ENCODE measurements at places on chromosomes 3 and 15.
A peak's percentile ranks its signal among the peaks of the same experiment; 100 is the strongest.

DNA sequence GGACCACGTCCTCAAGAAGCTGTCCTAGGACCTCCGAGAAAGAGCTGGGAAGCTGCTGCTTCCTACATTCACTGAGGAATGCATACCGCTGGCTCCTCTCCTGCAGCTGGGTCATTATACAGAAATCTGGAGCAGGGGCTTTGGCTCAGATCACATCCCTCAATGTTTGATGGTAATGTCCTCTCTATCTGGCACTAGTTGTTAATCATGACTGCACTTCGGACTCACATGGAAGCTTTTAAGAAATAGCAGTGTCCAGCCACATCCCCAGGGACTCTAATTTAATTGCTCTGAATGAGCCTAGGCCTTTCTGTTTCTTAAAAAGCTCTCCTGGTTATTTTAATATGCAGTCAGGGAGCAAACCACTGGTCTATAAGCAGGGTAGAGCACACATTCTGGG is 25.7 kb upstream of the MYRIP start:
- no peak for DNase-seq

DNA sequence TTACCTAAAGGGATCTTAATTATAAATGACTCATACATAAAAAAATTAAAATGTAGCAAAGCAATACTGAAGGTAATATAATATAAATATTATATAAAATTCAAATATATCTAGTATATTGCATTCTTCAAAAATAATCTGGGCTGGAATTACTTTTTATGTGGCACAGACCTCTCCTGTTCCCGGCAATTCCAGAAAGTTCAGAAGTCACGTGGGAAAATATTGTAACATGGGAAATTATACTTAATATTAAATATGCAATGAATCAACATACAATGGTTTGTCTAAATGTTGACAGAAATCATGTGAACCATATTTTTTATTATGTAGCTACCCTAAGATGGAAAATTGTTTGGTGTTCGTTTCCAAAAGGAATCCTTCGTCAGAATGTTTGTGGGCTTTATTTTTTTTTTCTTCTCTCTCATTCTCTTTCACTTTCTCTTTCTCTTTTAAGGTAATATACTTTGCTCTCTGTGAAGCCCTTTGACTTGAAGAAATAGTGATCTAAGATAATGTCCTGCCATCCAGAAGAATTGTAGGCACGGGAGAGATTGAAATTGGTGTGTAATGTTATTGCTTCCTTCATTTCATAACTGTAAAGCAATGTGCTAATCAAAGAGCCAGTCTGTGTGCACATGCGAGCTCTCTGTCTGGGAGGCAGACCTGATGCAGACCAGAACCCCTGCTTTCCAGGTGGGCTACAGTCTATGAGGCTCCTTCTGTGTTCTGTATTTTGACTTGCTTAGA is 559.4 kb downstream of the NR2F2 start:
- DNase-seq: no peak

DNA sequence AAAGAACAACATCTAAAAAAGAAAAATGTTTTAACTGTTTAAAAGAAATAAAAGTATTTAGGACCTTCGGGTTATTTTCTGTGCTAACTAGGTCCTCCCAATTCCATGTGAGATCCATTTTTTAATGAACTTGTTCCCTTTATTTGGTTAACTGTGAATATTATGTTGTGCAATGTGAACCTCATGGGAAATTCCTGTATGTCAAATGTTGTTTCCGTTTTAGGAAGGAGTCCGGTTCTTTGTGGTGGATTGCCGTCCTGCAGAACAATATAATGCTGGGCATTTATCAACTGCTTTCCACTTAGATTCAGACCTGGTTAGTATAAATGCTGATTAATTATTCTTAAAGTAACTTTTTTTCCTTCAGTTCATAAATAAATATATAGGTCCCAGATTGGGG is 35.5 kb upstream of the NIT2 start:
- no peak for DNase-seq

- no peak for DNase-seq
These were observed 56.1 kb upstream of the MCF2L2 start for GRCh38 chr3:183484431-183485075.

GRCh38 chr3:113953677-113954076 is 5.9 kb downstream of the ZDHHC23 start:
- DNase-seq: no peak

- no peak for DNase-seq
These were observed 5.0 kb downstream of the ELL3 start for GRCh38 chr15:43771816-43772215.

DNA sequence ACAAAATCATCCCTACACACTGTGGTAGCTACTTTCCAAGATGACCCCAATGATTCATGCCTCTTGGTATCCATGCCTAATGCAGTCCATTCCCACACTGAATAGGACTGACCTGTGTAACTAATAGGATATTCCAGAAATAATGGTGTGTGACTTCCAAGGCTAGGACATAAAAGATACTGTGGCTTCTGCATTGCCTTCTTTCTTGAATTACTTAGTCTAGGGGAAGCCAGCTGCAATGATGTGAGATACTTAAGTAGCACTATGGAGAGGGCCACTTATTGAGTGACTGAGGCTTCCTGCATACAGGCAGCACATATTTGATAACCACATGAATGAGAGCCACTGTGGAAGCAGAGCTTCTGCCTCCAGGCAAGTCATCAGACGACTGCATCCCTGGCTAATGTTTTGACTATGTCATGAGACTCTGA is 50.1 kb downstream of the NR1I2 start:
- peak; percentile 84 for DNase-seq

- DNase-seq: no peak
These were observed 317.8 kb upstream of the C2CD4B start for GRCh38 chr15:62482785-62483429.

DNA sequence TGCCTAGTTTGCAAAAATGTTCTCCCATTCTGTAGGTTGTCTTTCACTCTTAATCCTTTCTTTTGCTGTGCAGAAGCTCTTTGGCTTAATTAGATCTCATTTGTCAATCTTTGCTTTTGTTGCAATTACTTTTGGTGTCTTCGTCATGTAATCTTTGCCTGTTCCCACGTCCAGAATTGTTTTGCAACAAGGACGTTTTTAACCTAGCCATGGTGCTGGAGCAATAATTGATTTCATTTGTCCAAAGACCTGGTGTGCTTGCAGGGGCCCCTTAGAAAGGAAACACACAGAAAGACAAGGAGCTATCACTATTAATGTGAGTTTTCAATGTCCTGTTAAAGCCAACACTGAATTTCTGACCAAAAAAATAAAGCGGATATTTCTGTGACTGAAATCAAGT is 89.1 kb upstream of the GALNT15 start:
- no peak for DNase-seq

GRCh38 chr15:74540161-74540760 is 759 bp upstream of the ARID3B start:
- no peak for DNase-seq

GRCh38 chr3:176839901-176840300 is 357.4 kb downstream of the TBL1XR1 start:
- no peak for DNase-seq

GRCh38 chr3:193346259-193346658 is 32.3 kb downstream of the ATP13A5 start:
- no peak for DNase-seq

GRCh38 chr3:76615719-76616118 is 424.2 kb upstream of the ROBO2 start:
- DNase-seq: no peak

DNA sequence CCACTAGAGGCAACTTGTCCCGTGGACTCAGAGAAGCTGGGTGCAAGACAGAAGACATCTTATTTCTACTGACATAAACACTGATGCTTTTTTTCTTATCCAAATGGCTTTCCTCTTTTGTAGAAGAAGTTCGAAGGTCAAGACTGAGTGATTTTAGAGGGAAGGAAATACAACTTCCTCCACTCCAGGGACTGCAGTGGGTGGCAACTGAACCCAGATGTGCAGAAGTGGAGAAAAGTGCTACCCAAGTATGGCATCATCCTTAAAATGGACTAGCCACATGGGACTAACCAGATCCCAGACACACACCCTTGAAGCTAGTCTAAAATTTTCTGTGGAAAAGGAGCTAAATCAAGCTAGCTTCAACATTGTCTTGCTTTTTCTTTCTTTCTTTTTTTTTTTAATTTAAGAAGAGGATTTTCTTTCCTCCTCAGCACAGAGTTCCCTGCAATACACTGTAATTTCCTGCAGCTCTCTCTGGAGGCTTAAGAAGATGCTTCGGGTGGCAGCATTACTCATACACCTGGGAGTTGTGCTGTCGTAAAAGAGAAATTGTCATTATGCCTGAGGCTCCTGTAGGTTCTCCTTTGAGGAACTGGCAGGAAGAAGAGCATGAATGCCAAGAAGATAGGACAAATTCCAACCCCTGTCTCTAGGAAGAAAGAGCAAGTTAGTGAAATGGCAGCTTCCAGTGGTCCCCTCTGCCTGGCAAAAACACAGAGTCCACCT is 3.8 kb upstream of the FRMD4B start:
- DNase-seq: no peak

Data from COLO829 (cell line).